Activated T-helper 2 cell treated with anti-CD3 and anti-CD28 coated beads, Interferon-gamma antibody, Interleukin-2, Interleukin-4, amounts not matched to agents 10 μg/mL and 5 μg/mL and 100 μg/mL, durations not matched to agents 14 hours and 24 hours and 36 hours (primary cell): ENCODE measurements at places on chromosomes 4 and X. TPM values are rescaled to one million over a fixed set of nuclear protein-coding genes. Genes with fewer than 3 reads are reported as not detected.

DNA sequence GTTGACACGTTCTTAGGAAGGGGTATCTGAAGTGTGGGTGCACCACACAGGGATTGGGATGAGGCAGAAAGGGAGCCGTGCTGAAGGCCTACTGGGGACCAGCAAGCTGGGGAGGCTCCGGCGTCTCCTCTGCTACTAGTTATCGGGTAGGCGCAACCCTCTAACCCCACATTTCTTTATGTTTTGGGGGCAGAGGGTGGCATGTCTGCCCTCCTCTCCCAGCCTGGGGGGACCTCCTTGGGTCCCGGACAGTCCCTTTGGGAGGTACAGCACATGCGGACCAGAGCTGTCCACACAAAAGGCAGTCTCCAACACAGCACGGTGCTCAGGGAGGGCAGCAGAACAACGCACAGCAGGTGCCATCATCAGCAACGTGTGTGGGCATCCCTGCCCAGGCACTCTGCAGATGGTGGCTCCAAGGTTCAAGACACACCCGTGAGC lies 33.2 kb downstream of the WDR1 start:
- no peak for DNase-seq
- H3K36me3 ChIP-seq = peaks cover 81% of the 10 kb centered on the region
- H3K4me3 ChIP-seq = no peak overlapping the region
- H3K27ac ChIP-seq = no peak overlapping the region
- H3K27me3 ChIP-seq = no peaks in the 10 kb centered on the region

GRCh38 chr4:80926446-80926845 lies 104.1 kb upstream of the BMP3 start:
- no peaks in the 10 kb centered on the region for H3K27me3 ChIP-seq
- H3K27ac ChIP-seq = no peak overlapping the region
- H3K36me3 ChIP-seq = no peaks in the 10 kb centered on the region
- no peaks in the 10 kb centered on the region for H3K4me1 ChIP-seq

- H3K4me1 ChIP-seq = peaks cover 59% of the 10 kb centered on the region
- no peak overlapping the region for H3K4me3 ChIP-seq
- H3K27me3 ChIP-seq = peaks cover 44% of the 10 kb centered on the region
- no peaks in the 10 kb centered on the region for H3K36me3 ChIP-seq
Observed at GRCh38 chr4:140052050-140052449, 101.9 kb downstream of the MAML3 start.

Gene C4orf50
- 0.18 TPM in 2 replicates for total RNA-seq

DNA sequence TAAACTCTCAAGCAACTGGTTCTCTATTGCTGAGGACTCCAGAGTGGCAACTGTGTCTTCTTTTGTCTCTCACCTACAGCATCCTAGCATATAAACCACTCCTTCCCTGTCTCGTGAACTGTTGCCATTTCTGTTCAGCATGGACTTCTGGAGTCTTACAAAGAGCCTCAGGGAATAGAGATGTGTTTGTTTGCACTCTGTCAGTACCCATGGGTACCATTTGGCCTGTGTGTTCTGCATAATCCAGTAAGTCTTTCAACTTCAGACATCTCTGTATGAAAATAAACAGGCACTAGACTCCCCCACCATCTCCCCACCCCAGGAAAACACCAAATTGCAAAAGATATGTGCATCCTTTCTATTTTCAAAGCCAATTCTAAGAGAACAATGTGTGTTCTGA lies 1351.6 kb upstream of the PABPC4L start:
- H3K4me3 ChIP-seq = no peak overlapping the region
- DNase-seq = no peak
- no peaks in the 10 kb centered on the region for H3K27me3 ChIP-seq
- no peaks in the 10 kb centered on the region for H3K4me1 ChIP-seq
- no peaks in the 10 kb centered on the region for H3K36me3 ChIP-seq

Gene PDGFC
- not detected in 2 replicates for total RNA-seq

DNA sequence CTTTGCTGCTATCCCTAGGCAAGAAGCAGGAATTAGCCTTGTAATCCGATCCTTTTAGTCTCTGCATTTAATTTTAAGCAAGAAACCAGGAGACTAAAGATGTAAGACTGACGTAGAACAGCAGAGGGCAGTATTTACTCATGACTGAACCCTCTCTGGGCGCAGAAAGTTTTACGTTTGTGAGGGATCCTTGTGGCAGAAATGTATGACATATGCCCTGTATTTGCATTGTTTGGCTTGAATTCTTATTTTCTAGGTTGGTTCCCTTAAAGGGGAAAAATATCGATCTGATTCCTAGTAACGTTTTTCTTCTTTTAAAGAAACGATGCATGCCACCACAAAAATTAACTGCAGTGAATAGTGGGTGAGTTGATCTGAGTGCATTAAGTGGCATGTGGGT lies 1.3 kb upstream of the FAT4 start:
- peak overlapping the region; percentile 7 for H3K4me3 ChIP-seq
- no peak overlapping the region for H3K27ac ChIP-seq
- DNase-seq = no peak
- H3K4me1 ChIP-seq = peaks cover 14% of the 10 kb centered on the region

Gene NDST3
- 0.07 TPM in 1 of 2 replicates, not detected in the other for total RNA-seq

DNA sequence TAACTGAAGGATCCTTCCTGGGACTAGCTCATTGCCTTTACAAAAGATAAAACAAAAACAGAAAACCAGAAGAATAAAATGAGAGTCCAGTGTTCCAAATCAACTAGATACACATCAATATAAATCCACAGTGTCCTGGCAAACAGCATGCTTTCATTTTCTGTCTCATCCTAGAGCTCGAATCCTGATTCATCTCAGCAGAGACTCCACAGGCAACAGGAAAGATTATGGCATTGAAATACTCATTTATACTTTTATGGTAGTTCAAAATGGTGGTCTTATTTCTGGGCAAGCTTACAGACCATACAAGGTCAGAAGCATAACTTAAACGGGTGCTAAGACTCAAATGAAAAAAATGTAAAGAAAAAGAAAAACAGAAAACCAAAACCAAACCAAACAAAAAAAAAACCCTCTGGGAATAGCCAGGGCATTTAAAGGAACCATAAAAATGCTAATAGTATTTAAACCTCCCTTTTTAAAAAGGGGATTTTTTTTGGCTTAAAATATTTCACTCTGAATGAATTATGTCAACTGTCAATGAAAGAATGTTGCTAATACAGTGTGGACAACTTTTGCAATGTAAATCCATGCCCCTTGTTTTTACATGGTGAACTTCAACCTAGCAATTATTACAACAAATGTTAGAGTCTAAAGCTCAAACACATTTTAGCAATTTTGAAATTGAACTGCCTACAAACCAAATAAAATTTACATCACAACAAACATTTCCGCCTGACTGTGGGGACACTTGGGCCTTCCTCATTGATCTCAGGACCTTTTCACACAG lies 57.9 kb downstream of the GPR101 start:
- DNase-seq = no peak
- no peaks in the 10 kb centered on the region for H3K4me1 ChIP-seq
- H3K27me3 ChIP-seq = no peaks in the 10 kb centered on the region
- H3K36me3 ChIP-seq = no peaks in the 10 kb centered on the region

DNA sequence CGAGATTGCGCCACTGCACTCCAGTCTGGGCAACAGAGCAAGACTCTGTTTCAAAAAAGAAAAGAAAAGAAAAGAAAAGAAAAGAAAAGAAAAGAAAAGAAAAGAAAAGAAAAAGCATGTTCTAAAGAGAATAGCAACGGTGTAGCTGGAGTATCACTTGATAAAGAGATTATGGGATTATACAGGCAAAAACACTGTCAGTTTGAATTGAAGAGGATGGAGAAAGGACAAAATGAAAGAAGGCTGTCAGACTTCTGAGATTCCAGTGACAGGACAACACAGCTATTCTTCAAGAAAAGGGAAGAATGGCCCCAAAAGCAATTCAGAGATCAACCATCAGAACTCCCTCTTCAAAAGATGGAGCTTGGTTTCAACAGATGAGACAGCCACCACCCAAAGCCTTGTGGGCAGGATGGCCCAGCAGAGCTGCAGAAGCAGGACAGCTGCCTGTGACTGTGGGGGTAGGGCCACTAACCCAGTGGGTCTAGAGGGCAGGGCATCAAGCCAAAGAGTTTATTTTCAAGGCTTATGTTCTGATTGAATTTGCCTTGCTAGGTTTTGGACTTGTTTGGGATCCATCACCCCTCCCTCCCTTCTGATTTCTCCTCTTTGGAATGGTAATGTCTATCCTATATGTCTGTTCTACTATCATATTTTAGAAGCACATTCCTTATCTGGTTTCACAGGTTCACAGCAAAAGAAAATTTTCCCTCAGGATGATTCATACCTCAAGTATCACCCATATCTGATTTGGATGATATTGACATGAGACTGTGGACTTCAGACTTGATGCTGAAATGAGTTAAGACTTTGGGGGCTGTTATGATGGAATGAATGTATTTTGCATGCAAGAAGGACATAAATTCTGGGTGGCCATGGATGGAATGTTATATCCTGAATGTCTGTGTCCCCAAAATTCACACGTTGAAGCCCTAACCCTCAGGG lies 17.5 kb downstream of the RFC1 start:
- DNase-seq = no peak
- H3K4me3 ChIP-seq = no peak overlapping the region
- no peaks in the 10 kb centered on the region for H3K27me3 ChIP-seq
- H3K4me1 ChIP-seq = peaks cover 45% of the 10 kb centered on the region

GRCh38 chr4:59855630-59856352 lies 1344.3 kb upstream of the ADGRL3 start:
- no peak for DNase-seq
- H3K4me1 ChIP-seq = no peaks in the 10 kb centered on the region
- H3K27ac ChIP-seq = no peak overlapping the region
- no peak overlapping the region for H3K4me3 ChIP-seq
